ENCODE measurements at places on chromosomes 1 and 21.

GRCh38 chr1:154527192-154527591, 25.0 kb upstream of the SHE start:
- DNase-seq: no peak

DNA sequence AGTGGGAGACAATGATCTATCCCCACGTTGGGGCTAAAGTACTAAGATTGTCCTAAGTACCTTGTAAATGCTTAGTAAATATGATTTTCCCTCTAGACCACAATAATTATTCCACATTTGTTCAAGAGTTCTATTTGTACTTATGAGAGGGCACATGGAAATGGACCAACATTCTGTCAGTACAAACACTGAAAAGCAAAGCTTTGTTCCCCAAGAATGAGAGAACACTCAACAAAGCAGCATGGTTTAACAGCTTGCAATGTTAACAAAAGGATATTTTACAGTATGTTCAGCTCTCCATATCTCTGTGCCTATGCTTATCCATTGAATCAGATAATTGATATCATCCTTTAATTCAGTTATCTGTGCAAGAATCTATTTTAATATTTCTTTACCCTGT, 35.4 kb downstream of the RBM11 start:
- DNase-seq: no peak

GRCh38 chr1:90969241-90969640, 52.6 kb downstream of the ZNF644 start:
- DNase-seq: no peak

DNA sequence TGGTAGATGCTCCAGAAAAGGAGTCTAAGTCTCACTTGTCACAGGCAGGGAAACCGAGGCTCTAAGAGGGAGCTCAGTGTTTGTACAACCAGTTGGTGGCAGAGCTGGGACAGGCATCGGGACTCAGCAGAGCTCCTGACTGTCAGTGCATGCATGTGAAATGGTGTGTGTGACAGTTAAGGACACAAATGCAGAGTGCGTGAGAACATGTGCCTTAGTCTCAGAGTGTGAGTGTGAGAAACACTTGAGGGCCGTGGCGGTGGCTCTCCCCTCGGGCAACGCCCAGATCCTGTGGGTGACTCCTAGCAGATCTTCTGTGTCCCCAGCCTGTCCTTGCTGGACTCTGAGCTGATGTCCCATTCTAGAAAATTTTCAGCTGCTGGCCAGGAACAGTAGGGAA, 362.6 kb downstream of the MATN1 start:
- no peak for DNase-seq

GRCh38 chr1:111653709-111654108, 34.1 kb downstream of the RAP1A start:
- no peak for DNase-seq

DNA sequence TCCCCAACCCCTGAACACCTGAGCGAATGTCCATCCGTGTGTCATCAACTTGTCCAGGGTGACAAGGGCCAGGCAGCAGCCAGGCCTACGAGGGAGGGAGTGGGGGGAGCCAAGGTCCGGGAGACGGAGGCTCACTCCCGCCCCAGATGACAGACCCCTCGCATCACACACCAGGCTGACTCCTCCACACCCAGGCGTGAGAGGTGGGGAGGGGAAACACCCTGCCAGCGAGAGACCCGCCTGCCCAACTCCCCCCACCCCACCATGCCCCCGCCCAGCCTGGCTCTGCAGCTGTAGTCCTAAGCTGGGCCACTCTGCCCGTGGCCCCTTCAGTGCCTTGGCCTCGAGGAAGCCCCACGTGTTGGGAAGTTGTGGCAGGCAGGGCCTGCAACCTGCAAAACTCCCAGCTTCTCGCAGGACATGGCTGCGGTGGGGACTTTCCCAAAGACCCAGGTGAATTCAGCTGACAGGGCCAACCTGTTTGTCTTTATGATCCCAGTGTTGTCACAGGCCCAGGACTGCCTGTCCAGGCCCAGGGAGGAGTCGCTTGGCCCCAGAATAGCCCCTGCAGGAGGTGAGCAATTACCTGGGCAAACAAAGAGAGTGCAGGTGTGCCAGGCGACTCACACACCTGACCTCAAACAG, 62.9 kb downstream of the RIPK4 start:
- no peak for DNase-seq

DNA sequence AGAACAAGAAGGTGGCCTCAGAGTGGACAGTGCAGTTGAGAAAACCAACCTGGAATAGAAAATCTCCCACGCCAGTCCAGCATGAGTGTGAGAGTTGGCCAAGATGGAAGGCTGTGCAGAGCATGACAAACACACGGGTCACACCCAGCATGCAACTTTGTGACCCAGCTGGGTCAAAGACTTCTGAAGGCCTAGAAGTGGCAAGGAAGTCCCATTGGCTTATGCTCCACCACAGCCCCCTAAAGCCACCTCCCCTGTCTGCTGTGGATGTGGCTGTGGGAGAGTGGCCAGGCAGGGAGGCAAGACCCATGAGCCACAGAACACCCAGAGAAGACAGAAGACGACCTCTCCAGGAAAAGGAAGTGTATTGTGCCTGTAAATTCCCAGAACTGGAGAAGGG, 13.6 kb downstream of the BATF3 start:
- no peak for DNase-seq

GRCh38 chr1:226064816-226065248, 2.3 kb downstream of the H3-3A start:
- DNase-seq: no peak

GRCh38 chr1:34806396-34806795, 13.6 kb downstream of the GJA4 start:
- DNase-seq: no peak

- no peak for DNase-seq
Measured at GRCh38 chr1:114505148-114505561, 5.8 kb downstream of the TRIM33 start.

- no peak for DNase-seq
Measured at GRCh38 chr1:214525535-214526019, 25.8 kb downstream of the PTPN14 start.

DNA sequence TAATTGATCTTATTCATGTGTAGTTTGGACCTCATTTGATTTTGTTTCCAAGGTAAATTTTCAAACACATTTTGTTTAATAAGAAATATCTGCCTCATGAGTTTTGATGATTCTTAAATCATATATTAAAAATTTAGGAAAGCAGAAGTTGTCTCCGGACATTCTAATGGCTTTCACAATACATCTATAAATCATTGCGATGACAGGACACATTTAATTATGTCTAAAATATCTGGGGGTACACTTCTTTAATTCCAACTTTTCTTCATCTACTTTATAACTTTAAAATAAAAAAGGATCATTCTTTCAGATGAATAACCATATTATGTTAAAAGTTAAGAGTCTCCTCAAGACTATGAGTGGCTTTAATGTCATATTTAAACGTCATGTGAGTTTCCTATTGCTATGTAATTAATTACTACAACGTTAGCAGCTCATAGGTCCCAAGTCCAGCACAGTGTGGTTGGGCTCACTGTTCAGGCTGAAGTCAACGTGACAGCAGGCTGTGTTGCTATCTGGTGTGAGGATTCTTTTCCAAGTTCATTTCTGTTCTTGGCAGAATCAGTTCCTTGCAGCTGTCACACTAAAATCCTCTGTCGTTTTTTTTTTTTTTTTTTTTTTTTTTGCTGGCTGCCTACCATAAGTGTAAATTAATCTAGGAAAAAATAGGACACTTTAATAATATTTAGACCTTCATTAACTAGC, 893.5 kb downstream of the LTN1 start:
- no peak for DNase-seq

DNA sequence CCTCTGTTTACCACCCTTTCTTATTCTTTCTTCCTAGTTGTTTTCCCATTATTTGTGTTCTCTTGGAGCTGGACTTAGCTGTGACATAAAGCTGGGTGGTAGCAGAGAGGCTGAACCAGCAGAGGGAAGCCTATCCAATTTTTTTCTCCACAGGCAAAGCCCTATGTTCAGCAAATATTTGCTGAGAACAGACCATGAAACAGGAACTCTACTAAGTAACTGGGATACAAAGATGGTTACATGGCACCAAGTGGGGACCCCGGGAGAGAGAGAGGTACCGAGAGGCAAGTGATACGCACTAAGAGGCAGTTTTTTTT, 6.6 kb downstream of the CFAP141 start:
- no peak for DNase-seq

DNA sequence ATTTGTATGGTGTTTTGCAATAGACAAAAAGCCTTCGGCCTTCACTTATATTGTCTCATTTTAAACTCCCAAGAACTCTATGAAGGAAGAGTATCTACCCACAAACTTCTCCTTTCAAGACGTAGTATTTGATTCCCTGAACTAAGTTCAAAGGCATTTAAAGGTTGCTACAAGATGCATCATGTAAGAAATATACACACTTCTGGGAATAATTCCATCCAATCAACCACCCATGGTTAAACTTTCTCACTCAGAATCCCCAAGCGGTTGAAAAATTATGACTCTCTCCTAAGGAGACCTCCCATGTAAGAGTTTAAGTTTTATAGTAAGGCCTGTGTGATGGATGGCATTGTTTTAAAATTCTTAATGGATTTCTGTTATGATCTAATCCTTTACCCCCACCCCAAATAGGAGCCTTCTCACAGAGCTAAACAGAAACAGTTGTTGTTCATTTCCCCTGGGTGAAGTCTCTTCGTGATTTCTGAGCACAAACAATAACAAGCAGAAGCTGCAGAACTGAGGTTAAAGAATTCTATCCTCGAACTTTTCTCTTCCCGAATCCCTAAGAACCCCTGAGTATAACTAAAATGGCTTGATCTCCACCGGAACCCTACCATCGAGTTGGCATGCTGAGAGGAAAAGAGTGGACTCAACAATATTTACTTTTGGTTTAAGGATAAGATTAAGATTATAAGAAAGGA, 185.0 kb downstream of the TGFBR3 start:
- DNase-seq: no peak

DNA sequence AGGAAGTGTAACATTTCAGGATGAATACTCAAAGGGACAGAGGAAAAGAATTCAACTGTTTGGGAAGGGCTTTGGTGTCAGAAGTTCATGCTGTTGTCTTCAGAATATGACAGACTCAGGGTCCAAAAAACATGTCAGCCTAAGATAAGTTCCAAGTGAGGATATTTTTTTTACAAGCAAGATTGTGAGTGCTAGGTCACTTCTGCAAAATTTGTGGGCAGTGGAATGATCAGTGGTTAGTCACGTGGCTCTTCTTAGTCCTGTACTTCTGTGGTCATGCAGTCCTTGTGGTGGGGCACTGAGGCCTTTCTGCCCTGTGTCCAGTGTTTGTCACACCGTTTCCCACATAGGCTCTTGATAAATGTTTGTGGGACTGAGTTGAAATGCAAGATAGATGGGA, 5.2 kb downstream of the RGL1 start:
- DNase-seq: no peak

- no peak for DNase-seq
Measured at GRCh38 chr1:20280341-20280740, 10.3 kb upstream of the VWA5B1 start.

DNA sequence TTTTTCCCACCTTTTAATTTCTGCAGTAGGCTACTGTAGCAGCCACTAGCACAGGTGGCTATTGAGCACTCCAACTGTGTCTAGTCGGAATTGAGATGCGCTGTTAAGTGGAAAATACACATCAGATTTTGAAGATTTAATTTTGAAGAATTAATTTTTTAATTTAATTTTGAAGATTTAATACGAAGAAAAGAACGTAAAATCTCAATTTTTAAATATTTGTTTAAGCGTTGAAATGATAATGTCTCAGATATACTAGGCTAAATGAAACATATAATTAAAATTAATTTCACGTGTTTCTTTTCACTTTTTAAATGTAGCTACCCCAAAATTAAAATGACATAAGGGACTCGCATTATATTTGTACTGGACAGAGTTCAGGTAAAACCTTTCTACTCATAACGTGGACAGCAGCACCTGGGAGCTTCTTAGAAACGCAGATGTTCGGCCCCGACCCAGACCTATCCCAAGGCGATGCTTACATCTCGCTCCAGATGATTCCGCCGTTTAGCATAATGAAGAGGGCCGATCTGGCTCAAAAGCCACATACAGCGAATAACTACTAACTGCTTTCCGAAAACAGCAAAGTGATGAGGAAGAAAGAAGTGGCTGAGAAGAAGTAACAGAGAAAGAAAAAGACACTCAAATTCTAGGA, 717 bp downstream of the CRYZL1 start:
- no peak for DNase-seq

- DNase-seq: peak; percentile 74
Measured at GRCh38 chr1:7265771-7266371, 480.6 kb downstream of the CAMTA1 start.

DNA sequence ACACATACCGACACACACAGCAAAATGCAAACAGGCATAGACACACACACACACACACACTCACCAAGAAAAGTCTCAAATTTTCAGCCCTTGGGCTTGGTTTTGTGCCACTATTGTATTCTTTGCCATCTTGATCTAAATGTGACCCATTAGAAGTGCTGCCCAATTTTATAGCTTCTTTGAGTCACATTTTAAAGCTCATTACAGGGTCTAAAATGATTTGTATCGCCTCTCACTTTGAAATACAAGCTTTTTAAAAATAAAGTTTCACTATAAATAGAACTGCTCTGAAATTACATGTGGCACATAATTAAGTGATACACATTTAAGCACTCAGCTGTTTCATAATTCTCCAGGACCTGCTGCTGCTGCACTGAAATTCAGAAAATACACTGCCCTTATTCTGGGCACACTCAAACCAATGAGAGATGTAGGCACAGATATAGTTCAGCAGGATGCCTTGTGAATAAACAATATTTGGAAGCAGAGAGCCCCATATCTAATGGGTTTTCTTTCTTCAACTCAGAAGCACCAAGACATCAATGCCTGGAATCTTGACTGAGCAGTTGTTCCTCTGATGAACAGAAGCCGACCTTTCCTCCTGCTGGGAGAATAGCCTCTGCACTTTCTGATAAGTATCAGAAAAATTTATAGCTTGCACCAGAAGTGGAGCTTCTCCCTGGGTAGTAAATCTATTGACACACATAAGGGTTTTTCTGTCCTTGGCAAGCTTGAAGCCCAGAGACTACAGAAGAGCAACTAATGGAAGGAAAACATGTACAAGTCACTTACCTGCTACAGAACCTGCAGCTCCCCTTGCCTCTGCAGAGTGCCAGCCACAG, 37.0 kb upstream of the PLPPR4 start:
- no peak for DNase-seq

DNA sequence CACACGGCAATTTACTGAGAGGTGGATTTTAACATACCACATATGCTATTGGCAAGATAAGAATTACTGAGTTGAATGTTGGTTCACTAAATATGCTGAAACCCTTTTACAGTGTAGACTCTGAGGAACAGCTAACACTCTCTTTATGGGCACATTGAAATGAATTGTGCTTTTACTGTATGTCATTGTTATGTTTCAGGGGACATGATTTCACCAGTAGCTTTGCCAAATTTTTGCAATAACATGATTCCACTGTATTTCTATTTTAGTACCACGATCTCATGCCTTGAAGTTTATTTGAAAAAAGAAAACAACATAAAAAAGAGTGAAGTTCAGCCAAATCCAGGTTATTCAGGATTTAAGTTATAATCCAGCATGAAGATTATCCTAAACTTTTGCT, 188.5 kb downstream of the HLX start:
- DNase-seq: no peak

Data from NCI-H1436 treated with DMSO at 0.1 percent for 48 hours (cell line).